ENCODE measurements at places on chromosomes 7 and 10. TPM values are rescaled to one million over a fixed set of nuclear protein-coding genes. Genes with fewer than 3 reads are reported as not detected.
A peak's percentile ranks its signal among the peaks of the same experiment; 100 is the strongest.

The EBLN1 gene
- not detected for total RNA-seq

The KIF11 gene
- 1.9 TPM for total RNA-seq

The DNAH11 gene
- 16.2 TPM for total RNA-seq

The ALOX5 gene
- total RNA-seq: 69.7 TPM

The LRRC18 gene
- total RNA-seq: not detected

The SLC13A1 gene
- total RNA-seq: not detected

The GNGT1 gene
- not detected for total RNA-seq

The CEP41 gene
- total RNA-seq: 9.0 TPM

The OGDH gene
- total RNA-seq: 80.8 TPM

DNA sequence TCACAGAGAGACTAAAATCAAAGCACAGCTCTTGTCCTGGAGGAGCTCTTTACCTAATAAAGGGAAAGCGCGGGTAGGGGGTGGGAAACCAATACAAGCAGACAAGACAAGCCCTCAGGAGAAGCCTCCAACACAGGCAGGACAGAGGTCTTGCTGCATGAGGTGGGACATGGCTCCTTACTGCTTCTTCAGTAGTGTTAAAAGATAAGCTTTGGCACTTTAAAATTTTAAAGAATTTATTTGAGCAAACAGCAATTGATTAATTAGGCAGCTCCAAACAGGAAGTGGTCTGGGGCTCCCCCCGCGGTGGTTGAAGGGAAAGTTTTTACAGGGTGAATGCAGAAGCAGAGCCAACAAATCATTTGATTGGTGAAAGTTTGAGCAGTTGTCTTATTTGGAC lies 50.3 kb upstream of the MACC1 start:
- DNase-seq: no peak

- DNase-seq: no peak
These were observed 130.6 kb upstream of the BTBD16 start for GRCh38 chr10:122140461-122140902.

GRCh38 chr7:111735661-111736551 lies 173.6 kb upstream of the IMMP2L start:
- DNase-seq: peak; percentile 9

GRCh38 chr10:61192042-61192441 lies 248.1 kb upstream of the RHOBTB1 start:
- no peak for DNase-seq

DNA sequence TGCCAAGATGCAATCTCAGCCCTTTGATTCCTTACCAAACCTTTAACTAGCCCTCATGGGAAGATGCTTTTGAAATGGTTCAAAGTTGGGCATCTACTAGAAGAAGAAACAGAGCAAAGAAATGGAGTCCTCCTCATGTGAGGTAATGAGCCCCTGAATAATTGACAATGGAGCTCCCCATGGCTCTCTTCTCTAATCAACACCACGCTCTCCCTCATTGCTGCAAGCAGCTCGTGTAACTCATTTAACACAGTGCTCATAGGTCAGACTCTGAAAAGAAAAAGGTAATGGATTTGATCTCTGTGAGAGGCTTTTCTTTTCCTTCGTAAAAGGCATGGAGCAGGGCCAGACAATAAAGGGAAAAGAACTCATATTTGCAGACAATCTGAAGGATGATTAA lies 312.8 kb downstream of the PHTF2 start:
- DNase-seq: no peak

GRCh38 chr7:69245646-69246045 lies 352.6 kb upstream of the AUTS2 start:
- no peak for DNase-seq

DNA sequence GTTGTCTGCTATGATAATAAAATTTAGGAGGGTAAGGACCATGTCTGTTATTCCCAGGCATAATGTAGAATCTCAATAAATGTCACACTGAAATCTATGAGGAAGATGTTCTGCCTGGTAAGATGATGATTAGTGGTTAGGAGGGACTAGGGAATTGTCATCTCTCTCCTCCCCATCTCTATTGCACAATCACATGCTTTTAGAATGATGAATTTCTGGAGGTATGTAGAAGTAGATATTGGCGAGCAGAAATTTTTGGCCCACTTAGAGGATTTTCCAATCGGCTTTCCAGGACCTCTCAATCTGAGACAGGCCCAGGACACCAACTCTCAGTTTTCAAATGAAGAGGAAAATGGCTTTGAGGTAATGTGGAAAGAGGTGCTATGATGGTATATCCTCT lies 2.0 kb upstream of the PITX3 start:
- no peak for DNase-seq

- DNase-seq: no peak
These were observed 35.4 kb downstream of the MALSU1 start for GRCh38 chr7:23334482-23335056.

DNA sequence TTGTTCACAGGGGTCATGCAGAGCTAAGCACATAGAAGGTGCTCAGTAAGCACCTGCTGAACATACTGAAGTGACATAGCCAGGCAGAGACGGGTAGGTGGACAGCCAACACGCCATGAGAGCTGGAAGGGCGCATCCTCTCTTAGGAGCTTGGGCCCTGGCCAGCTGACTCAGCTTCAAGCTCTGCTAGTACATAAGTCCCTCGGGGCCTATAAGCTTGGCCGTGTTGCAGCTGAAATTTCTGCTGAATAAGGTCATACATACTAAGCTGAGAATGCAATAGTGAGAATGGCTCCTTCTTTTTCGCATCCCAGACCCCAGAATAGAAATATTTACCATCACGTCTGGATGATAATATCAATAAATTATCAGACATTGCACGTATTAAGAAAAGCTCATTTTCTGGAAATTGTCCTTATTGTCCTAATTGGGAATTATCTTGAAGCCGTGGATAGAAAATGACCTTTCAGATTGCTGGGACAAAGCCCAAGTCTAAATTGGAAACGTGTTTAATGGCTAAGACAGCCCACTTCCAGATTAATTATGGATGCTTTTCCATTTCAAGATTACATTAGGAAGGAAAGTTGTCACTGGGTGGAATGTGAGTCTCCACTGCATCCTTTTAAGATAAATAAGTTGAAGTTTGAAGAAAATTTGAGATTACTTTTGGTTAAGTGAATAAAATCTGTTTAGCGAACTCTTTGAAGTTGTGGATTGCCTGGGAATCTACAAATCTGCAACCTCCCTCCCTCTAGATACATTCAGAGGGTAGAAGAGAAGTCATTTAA lies 287.1 kb upstream of the C7orf33 start:
- DNase-seq: peak; percentile 25

DNA sequence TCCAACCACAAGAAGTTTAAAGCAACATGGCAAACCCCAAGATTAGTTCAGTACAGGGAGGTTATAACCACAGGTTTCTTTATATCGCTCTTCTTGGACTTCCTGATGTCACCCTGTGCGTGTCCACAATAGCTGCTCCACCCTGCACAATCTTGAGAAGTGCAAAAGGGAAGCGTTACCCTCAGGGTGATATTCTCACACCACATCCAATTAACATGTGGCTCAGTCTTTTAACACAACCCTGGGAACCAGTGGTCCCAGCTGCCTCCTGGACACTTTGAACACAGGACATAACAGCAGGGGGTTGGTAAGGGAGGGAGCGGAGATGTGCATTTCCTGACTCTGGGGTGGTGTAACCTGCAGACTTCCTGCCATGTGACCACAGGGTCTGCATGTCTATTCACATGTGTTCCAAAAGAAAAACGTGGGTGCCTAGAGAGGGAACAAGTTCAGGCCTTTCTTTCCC lies 64.6 kb downstream of the GSAP start:
- DNase-seq: no peak

DNA sequence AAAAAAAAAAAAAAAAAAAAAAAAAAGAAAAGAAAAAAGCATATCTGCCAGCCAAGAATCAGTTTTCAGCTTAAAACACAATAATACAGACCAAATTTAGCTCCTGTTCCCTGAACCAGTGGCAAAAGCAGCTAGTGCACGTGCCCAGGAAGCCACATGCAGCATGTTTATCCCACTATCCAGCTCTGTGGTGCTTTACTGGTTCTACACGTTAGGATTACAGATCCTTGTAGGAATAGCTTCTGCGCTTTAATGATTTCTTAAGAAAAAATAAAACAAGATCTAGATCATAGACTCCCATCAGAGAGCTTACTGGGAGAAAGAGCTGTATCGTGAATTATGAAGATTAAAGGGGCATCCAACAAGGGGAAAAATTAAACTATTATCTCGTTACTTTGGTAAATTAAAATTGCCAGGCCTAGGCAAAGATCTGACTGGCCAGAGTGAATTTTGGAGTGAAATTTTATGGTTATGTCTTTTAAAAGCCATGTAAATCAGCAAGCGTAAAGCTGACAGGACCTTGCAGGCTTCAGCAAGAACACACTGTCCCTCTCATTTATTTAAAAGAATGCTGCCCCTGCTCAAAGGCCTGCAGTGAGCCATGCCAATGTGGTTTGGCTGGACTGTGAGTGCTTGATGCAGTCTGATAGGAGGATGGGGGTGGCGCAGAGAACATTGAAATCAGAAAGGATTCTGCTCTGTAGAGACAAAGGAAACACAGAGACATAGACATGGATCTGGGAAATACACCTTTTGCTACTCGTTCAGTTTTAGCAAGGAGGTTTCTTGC lies 177.3 kb upstream of the PHYHIPL start:
- DNase-seq: peak; percentile 54

- DNase-seq: no peak
These were observed 31.9 kb downstream of the ANXA11 start for GRCh38 chr10:80173466-80173865.

- no peak for DNase-seq
These were observed 162.9 kb downstream of the RGS10 start for GRCh38 chr10:119379466-119380071.

- no peak for DNase-seq
These were observed 7.1 kb upstream of the TEX36 start for GRCh38 chr10:125689955-125690569.

GRCh38 chr10:24722676-24723385 lies 856 bp downstream of the ARHGAP21 start:
- DNase-seq: no peak

GRCh38 chr7:46750321-46750865 lies 829.3 kb upstream of the IGFBP3 start:
- no peak for DNase-seq

GRCh38 chr7:47454069-47454973 lies 127.6 kb downstream of the TNS3 start:
- DNase-seq: no peak

DNA sequence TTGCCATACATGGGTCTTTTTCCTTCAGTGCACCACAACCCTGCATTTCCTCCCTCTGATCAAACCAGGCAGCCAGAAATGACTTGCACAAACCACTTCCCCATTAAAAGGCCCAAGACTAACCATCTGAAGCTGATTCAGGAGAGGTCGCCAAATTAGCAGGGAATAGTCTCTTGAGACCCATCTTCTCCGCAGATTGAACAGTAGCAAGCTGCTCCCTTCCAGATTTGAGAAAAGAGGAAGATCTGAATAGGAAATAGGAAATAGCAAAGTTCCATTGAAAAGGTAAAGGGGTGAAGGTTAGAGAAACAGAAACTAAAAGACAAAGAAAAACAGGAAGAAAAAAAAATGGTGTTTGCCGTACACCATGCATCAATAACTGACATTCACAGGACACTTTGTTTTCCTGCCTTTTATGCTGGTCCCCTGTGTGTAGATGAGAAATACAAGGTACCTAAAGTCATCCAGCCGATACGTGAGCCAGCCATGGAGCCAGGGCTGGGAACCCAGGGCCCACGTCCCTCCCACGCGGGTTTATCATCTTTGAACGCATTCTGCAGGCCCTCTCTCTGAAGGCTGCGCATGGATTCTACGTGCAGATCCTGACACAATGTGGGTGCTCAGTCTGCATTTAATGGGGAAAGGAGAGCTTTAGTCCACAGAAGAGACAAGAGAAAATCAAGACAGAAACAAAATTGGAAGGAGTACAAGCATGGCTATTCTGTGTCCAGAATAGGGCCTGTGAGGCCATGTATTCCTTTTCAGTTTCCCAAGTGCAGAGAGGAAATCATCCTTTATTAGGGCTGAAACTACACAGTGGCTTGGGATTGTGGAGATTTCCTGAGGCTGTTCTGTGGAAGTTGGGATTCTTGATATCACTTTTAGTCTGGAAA lies 268.4 kb upstream of the NPVF start:
- no peak for DNase-seq

DNA sequence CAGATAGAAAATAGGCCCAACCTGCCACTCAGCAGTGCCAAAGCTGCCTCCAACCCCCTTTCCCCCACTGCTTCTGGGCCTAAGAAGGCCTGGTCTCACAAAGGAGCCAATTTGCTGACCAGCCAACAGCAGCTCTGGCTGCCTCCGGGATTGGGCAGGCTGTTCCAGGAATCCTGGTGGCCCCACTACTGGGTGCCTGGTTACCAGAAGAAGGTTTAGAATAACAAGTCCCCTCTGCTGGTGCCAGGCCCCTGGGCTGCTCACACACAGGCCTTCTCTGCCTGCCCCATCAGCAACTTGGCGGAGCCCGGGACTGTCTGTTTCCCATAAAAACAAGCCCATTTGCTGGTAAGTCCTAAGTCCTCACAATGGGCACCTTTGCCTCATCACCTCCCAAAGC lies 1.2 kb downstream of the PHKG1 start:
- DNase-seq: peak; percentile 62

- DNase-seq: no peak
These were observed 180.0 kb upstream of the BMPER start for GRCh38 chr7:33725111-33726025.
